ENCODE measurements at places on chromosomes 13 and 19.
A peak's percentile ranks its signal among the peaks of the same experiment; 100 is the strongest.

GRCh38 chr13:23488442-23488841 is 54.9 kb upstream of the SACS start:
- DNase-seq, result no peak

DNA sequence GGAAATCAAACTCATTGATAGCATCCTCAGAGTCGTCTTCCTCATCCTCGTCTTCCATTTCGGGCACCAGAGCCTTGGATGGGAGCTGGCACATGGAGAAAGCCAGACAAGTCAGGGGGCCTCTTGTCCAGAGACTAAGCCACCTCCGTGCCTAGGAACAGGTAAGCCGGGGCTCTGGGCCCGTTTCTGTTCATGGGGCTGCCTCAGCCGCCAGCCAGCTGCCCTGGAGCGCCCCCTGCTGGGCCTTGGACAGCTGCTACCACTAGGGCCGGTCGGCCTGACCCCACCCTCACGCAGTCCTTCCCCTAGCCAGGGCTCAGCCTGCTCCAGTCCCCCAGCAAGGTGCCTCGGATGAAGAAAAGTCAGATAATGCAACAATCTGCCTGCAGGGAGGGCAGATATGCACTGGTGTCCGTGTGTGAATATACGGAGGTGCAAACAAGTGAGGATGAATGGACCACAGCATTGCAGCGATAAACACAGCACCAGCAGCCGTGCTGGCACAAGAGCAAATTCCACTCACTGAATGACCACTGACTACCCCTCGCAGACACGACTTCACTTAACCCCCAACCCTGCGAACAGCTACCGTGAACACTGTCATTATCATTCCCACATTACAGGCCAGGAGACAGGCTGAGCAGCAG is 11.9 kb upstream of the PRKD2 start:
- peak; percentile 69 for DNase-seq

DNA sequence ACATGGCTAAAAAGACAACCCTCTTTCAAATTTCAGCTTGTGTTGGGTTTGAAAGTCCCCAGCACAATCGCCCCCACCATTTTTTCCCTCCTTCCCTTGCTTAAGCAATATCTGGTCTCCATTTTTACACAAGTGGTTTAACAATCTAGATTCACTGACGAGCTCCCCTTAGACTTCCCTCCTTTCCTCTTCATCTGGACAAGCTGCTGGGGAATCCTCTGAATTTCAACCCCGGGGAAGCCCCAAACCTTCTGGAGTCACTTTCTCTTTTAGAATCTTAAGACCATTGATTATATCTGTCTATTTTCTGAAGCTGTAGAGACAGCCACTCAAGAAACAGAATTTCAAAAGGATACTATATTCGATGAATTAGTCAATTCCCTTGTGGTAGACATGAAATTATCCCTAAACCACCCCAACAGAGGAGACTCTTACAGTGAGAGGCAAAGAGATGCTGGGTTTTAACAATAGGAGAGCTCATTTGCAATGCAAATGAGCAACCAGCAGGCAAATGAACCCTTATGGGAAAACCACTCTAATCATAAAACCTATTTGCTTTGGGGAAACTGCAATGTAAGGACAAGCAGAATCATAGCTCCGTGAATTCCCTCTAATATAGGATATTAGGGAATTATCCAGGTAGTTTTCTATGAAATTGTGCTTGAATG is 78.9 kb downstream of the TEX26 start:
- no peak for DNase-seq

- DNase-seq, result no peak
These were observed 21.6 kb downstream of the ARL11 start for GRCh38 chr13:49649963-49650312.

GRCh38 chr13:43235028-43235427 is 211.6 kb downstream of the DNAJC15 start:
- no peak for DNase-seq

- DNase-seq, result no peak
These were observed 1.9 kb downstream of the NLRP4 start for GRCh38 chr19:55838251-55838650.

GRCh38 chr13:99800951-99801350 is 170.6 kb downstream of the ZIC5 start:
- DNase-seq, result no peak

- no peak for DNase-seq
These were observed 475.8 kb downstream of the FOXO1 start for GRCh38 chr13:40190641-40191100.

- DNase-seq, result no peak
These were observed 11.8 kb downstream of the PTPRH start for GRCh38 chr19:55197528-55197927.

GRCh38 chr13:33859691-33860303 is 41.8 kb downstream of the RFC3 start:
- DNase-seq, result no peak

DNA sequence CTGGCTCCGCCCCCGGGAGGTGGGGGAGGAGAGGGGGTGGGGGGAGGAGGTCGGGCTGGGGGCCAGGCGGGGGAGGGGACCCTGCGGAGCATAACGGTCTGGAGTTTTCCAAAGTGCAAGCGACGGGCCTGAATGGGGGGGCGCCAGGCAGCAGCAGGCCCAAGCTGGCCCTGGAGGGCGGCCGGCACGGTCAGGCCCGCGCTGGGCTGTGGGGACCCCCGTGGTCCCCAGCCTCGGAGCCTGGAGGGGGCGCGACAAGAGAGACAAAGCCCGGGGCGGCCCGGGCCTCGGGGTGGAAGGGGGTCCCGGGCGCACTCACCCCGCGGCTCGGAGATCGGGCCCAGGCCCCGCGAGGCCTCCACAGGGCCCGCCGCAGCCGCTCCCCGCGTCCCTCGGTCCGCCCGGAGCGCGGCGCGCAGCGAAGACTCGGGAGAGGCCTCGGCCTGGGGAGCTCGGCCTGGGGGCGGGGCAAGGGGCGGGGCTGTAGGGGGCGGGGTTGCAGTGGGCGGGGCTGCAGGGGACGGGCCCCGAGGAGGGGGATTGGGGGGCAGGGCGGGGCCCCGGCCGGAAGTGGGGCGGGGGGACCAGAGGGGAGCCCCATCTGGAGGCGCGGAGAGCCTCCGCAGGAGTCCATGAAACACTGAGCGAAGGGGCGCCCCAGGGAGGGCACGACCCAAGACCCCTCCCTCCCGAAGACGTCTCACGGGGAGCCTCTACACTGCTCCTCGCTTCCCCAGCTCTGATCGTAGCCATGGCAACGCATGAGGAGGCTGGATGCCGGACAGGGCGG is 47.6 kb downstream of the PTPRS start:
- peak; percentile 41 for DNase-seq

- DNase-seq, result no peak
These were observed 3.0 kb downstream of the ATP1A3 start for GRCh38 chr19:41991025-41991424.

DNA sequence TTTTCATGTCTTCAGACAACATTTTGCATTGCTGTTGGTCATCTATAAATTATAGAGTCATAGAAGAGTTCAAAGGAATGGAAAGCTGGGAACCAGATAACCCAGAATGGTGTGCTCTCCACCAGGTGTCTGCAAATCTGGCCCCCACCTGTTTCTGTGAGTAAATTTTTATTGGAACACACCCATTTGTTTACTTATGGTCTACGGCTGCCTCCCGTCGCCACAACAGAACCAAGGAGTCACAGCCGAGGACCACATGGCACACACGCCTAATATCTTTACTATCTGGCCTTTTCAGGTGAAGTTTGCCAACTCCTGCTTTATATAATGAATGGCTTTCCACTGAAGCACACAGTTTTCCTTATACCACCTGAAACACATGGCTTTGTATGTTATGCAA is 58.2 kb downstream of the EFNB2 start:
- DNase-seq, result no peak

DNA sequence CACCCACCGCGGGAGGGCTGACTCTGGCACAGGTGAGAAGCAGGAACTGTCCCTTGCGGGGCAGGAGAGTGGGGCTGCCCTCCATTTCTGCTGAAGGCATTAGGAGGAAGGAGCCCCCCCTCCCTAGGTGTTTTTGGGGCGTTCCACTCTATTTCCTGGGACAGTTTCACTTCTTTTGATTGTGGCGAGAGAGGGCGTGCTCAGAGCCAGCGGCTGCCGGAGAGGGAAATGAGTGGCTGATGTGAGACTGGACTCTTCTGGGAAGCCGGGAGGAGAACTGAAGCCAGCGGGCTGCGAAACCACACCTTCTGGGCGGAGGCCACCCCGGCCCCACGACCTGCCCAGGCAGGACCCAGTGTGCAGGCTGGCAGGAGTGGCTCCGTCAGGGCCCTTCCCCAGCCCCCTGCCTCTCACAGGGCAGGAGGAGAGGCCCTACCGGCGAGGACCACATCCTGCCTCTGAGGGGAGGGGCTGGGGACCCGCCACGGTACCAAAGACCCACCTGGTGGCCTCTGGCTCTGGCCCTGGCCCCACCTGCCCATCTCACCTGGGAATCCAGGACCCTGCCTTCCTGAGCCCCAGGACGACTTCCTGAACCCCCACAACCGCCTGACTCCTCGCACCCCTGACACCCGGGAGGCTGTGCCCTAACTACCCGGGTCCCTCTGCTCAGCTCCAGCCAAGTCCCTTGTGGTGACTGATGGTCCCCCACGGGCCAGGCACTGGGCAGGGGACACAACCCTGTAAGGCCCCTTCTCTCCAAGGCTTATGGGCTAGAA is 25.9 kb downstream of the MPND start:
- peak; percentile 66 for DNase-seq

DNA sequence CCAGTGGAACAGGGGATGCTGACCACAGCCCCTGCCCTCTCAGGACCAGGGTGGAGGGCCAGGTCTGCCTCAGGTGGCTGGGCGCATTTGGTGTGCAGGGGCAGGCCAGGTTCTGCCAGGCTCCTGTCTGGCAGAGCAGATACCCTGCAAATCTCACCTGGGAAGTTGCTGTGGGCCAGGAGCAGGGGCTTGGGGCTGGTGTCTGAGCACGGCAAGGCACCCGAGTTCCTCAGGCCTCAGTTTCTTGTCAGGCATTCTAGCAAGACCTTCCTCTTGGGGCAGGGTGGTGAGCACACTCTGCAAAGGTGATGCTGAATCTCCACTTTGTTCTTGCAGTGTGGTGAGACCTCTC is 1.1 kb downstream of the CRTC1 start:
- no peak for DNase-seq
